Activated gamma-delta T cell (primary cell): ENCODE measurements at places on chromosomes 3 and 15.

- no peak for DNase-seq
Observed at GRCh38 chr3:55172913-55173312, 245.1 kb upstream of the LRTM1 start.

- no peak for DNase-seq
Observed at GRCh38 chr15:42549741-42550392, 1.2 kb downstream of the HAUS2 start.

- no peak for DNase-seq
Observed at GRCh38 chr15:73353734-73354133, 15.0 kb downstream of the HCN4 start.

DNA sequence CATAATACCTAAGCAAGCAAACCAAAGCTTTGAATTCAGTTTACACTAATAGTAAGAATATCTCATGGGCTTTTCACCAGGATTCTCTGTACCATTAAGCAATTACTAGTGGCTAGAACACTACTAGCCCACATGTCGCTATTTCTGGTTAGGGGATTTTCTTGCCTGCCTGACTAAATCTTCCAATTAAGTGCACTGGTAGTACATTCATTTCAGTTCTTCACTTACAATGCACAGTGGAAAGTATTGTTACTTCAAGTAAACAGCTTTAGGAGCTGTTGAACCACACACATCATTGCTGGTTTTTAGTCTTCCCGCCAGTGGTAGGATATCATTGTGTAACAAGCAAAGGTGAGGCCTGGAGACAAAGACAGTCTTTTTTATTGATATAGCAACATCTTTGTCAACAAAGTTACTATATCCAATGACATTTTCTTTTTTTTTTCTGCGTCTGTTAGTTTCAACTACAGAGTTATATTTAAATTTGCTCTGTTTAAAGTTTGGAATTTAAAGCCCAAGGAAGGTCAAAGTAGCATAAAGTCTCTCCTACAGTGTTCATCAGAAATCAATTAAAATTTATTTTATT is 826.8 kb upstream of the NR2F2 start:
- DNase-seq = no peak

GRCh38 chr3:88141458-88142083 is 8.2 kb upstream of the C3orf38 start:
- no peak for DNase-seq
